ENCODE measurements at places on chromosomes 5 and 9.

DNA sequence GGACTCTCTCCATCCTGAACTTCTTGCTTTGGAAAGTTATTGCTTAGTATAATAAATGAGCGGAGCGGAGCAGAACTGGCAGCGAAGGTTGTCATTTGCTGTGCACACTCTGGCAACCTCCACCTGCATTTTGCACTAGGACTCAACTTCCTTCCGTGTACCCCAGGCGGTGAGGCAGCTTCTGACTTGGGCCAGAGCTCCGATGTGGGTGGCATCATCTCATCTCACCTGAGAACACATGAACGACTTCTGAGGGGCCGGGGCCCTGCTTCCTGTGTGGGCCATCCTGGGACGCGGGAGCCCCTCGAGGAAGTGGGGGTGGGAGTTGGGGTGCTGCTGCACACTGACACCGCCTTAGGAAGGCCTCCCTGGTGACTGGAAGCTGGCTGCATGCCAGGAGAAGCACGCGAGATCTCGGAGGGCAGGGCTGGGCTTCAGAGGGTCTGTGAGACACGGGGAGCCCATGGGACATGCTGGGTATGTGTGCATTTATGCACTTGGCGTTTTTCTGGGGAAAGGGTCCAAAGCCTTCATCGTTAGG lies 56.5 kb upstream of the COL5A1 start:
- no peak for DNase-seq

DNA sequence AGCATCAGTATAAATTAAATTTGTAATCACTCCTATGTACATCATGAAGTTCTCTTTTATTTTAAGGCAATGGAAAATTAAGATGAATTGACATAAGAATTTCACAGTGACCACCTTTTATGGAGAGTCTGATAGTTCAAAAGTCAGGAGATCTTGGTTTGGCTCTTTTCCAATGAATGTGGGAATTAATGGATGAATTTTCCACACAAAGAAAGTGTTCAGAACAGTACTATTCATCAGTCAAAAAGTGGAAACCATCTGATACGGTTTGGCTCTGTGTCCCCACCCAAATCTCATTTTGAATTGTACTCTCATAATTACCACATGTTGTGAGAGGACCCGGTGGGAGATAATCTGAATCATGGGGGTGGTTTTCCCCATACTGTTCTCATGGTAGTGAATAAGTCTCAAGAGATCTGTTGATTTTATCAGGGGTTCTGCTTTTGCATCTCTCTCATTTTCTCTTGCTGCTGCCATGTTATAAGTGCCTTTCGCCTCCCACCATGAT lies 24.5 kb downstream of the CCDC125 start:
- DNase-seq: no peak

GRCh38 chr5:75116856-75117255 lies 64.5 kb upstream of the GCNT4 start:
- DNase-seq: no peak

- no peak for DNase-seq
These were observed 76.2 kb upstream of the COL5A1 start for GRCh38 chr9:134565316-134565915.

DNA sequence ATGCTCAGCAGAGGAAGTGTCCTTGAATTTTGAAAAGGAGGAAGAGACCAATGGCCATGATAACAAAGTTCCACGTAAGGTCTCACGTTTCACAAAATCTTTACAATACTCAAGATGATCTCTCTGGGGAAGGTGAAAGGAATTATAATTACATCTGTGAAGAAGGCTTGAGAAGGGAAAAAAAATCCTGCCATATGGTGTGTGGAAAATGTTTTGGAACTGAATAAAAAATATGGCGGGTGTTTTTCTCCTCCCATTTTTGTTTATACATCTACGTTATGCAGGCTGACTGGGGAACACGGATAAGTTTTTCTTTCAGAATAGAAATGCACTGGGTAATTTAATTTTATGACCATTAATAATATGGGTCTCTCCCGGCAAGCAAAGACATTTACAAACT lies 425.6 kb upstream of the BRINP1 start:
- DNase-seq: no peak

GRCh38 chr5:60185231-60186099 lies 291.9 kb upstream of the PDE4D start:
- no peak for DNase-seq

GRCh38 chr9:129221233-129221632 lies 43.2 kb upstream of the IER5L start:
- peak; percentile 45 for DNase-seq

- no peak for DNase-seq
These were observed 69.0 kb upstream of the FST start for GRCh38 chr5:53411388-53411787.

- no peak for DNase-seq
These were observed 59.7 kb upstream of the HMHB1 start for GRCh38 chr5:143752165-143752850.

- DNase-seq: no peak
These were observed 386.0 kb upstream of the GRIN3A start for GRCh38 chr9:102124465-102124864.

DNA sequence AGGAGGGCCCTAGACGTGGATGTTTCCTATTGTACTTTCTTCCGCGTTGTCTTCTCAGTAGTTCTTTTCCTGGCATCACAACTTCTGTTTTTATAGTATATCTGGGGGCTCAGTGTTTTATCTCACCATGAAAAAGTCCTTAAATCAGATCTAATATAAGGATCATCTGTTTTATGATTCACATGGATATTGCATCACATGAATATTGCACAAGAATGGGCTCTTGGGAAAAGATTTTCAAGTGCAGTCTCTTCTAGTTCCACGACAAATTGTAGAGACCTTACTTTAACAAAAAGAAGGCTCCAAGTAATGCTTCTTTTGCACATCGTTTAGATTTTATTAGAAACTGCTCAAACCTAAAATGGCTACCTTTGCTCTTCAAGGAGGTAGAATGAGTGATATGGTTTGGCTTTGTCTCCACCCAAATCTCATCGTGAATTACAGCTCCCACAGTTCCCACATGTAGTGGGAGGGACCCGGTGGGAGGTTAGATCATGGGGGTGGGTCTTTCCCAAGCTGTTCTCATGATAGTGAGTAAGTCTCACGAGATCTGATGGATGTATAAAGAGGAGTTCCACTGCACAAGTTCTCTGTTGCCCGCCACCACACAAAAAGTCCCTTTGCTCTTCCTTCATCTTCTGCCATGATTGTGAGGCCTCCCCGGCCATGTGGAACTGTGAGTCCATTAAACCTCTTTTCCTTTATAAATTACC lies 53.7 kb upstream of the FAM120A start:
- DNase-seq: no peak

DNA sequence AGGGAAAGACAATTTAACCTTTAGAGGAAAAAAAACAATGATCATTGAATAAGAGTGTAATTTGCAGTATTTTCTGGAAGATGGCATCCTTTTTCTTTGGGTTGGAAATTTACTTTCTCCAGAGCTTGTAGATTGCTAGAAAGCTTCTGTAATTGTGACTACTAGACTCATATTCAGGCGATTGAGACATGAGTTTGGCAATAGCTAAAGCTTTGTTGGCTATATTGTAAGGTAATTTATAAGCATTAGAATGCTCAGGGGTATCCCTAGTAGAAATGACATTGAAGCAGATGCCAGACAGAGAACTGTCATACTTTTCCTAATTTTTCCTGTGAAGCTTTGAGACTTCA lies 115.3 kb downstream of the UNC13B start:
- DNase-seq: no peak

- DNase-seq: no peak
These were observed 300.0 kb upstream of the TAS2R1 start for GRCh38 chr5:9930156-9930555.

- no peak for DNase-seq
These were observed 25.3 kb downstream of the DENND4C start for GRCh38 chr9:19255821-19256220.

DNA sequence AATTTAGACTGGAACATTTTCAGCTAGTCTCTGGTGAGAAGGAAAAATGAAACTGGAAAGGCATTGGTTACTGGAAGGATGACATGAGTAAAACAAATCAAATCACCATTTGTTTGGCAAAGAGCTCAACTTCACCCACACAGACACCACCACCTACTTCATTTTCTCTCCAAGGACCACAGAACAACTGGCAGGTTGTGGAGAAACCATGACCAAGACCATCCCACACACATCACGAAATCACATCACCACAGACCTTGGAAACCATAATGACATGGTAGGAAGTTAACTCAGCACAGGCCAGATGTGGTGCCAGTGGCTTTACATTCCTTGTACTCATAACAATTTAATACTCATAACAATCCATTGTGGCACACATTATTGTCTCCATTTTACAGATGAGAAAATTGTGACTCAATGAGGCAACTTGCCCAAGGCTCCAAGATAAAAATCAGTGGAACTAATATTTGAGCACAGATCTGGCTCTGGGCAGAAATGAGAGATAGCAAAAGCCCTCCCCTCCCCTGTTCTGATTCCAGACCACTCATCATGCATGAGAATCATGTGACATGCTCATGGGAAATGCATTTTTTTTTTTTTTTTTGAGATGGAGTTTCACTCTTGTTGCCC lies 7.5 kb downstream of the OR1K1 start:
- no peak for DNase-seq

DNA sequence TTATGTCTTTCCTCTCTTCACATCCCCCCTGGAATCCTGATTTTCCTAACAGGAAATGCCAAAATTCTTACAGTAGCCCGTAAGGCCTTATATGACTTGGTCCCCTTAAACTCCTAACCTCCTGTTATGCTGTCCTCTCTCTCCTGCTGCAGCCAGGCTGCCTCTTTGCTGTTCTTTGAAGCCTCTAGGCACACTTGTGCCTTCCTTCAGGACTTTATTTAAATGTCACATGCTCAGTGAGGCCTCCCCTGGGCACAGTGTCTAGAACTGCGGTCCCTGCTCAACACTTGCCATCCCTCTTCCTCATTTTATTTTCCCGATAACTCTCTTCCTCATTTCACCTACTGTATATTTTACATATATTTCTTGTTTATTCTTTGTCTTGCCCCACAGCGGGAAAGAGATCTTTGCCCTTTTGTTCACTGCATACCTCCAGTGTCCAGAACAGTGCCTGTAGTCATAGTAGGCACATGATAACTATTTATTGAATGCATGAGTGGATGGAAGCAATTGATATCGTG lies 5.5 kb upstream of the SHB start:
- no peak for DNase-seq

GRCh38 chr9:126420643-126421564 lies 94.3 kb downstream of the MVB12B start:
- DNase-seq: no peak

GRCh38 chr5:133348406-133348805 lies 263.9 kb downstream of the FSTL4 start:
- no peak for DNase-seq

DNA sequence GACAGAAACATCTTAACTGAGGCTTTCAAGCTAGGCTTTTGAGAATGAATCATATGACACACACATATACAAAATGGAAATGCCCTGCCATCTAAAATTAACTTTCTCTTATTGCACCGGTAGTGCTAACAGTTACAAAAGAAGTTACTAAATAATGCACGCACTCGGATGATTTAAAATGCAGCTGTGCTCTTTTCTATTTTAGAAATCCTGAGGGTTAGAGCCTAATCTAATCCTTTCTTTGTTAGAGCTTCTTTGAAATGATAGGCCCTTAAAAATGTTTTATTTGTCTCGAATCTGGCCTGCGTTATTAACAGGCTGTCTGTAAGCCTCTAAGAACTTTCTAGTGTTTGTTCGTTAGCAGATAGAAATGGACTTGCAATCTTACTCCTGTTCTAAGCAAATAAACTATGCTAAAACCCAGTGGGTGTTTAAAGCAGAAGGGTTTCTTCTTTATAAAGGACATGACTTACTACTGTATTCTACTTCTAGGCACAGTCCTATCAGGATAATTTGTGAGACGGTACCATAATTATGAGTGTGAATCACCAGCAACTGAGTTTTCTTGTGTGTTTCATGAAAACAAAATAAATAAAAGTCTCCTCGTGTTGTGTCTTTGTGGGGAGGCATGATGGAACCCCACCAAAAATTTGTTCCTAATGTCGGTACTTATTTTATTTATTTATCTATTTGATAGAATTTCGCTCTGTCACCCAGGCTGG lies 69.2 kb upstream of the MYO10 start:
- no peak for DNase-seq

DNA sequence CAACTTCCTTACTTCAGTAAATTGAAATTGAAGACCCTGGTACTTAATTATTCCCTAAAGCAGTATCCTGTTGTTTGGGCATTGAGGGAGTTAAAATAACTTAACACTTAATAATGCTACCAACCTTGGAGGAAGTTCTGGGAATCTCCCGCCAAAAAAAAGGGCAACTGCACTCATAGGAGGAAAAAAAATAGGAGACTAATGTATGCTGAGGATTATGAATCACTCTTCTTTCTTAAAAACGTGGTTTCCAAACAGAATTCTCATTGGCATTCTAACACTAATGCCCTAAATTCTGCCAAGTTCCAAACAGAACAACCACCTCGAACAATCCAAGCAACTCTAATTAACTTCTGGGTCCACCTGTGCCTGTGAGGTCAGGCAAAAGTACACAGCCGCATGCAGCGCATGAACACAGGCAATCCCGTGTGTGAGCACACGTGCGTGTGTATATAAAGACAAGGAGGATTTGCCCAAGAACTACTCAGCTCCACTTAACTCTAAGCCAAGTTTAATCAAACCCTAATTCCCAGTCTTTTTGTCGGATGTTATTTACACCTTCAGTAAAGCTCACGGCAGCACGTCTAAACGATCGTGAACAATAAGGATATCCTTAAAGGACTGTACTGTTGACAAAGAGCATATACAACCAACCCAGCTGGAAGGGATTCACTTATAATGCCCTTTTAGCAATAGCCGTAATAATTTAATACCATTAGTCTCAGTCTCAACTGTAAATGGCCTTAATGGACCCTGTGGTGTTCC lies 78.4 kb downstream of the EBF1 start:
- DNase-seq: no peak

DNA sequence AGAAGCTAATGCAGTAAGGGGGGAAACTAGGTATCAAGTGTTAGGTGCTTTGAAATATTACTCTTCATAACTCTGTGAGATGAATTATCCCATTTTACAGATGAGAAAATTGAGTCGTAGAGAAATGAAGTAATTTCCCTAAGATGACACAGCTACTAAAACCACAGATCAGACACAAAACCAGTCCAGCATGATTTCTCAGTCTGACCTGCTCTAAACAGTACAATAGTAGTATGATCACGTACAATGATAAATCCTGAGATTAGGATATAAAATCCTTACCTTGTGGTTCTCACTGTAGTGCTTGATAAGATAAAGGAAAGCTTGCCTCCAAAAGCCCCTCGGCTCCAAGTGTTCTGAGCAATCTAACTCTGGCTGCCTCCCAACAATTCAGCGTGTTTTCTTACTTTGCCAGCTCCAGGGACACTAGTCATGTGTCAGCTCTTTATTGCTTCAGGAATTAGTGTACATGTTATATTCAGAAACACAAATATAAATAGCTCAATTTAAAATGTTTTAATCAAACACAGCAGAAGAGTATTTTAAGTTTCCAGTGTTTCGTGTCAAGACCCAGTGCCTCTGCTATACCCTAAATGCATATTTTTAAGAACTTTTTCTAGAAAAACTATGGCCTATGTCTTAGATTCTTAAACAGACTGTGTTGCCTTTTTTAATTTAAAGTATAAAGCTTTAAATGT lies 243.6 kb downstream of the DENND1A start:
- DNase-seq: no peak

Measured in CD4-positive, alpha-beta T cell treated with Interleukin-12 subunit alpha and Interleukin-12 subunit beta, for 1 hour (primary cell).